Suppressor macrophage treated with lipopolysaccharide for 4 hours (primary cell): ENCODE measurements at places on chromosomes 1 and 21.

DNA sequence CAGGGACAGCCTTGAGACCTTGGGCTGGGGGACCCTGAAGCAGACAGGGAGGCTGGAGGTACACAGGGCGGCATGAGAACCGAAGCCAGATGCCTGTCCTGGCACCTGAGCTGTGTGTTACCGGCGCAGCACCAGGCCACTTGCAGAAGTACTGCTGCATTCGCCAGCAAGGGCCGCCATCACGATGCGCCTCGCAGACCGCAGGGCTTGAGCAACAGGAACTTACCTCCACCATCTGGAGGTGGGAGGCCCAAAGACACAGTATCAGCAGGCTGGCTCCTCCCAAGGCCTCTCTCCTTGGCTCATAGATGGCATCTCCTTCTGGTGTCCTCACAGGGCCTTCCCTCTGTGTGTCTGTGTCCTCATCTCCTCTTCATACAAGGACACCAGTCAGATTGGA, 90.1 kb downstream of the PRDM16 start:
- no peak for DNase-seq

GRCh38 chr1:204476563-204476962, 18.0 kb downstream of the PIK3C2B start:
- no peak for DNase-seq

- DNase-seq: no peak
Measured at GRCh38 chr1:65694933-65695332, 97.8 kb upstream of the PDE4B start.

GRCh38 chr1:183165456-183165855, 20.6 kb upstream of the LAMC2 start:
- DNase-seq: no peak

DNA sequence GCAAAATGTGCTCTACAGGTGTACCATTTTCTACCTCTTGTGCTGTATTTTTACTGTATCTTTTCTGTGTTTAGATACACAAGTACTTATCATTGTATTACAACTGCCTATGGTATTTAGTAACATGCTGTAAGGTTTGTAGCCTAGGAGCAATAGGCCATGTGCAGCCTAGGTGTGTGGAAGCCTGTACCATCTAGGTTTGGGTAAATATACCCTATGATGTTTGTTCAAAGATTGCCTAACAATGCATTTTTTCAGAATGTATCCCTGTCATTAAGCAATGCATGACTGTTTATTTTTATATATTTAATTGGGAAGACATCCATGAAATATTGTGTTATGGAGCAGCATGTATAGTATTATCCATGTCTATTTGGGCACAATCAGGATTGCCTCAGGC, 11.0 kb downstream of the ETV3L start:
- DNase-seq: no peak

DNA sequence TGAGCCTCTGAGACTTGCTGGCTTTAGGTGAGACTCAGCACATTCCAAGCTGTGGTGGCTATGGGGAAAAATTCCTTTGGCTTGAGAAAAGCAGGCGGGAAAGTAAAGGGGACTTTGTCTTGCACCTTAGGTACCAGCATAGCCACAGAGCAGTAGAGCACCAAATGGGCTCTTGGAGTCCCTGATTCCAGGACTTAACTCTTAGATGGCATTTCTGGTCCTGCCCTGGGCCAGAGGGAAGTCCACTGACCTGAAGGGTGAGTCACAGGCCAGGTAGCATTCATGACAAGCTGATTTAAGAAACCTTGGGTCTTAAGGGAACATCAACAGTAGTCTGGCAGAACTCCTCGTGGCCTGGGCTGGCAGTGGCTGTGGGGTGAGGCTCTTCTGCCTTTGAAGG, 344.7 kb downstream of the DUSP10 start:
- DNase-seq: no peak

DNA sequence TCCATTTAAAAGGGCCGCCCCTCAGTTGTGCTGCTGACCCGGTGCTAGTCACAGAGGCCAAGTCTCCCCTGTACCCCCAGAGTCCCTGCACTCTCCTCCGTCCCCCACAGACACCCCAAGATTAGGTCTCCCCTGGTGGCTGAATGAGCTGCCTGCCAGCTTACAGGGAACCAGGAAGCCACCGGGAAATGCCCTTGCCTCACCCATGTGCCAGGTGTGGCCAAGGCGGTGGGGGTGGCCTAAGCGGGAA, 32.7 kb downstream of the HSPG2 start:
- DNase-seq: no peak

DNA sequence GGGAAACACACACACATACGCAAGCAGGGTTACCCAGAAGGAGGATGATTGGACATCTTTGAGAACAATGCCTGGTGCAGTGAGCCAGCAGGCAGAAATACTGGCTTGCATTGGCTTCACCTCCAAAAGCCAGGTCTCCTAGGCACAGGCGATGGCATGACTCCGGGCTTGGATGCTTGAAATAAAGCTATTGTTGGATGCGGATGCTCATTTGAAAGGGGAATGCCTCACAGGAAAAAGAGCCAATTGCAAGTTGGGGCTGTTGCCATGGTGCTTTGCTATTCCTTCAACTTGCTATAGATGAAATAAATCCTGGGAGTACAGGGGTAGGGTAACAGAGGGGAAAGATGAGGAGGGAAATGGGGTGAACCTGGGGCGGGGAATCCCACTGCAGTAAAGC, 180.7 kb upstream of the SGIP1 start:
- no peak for DNase-seq

- DNase-seq: no peak
Measured at GRCh38 chr1:205950280-205950679, 7.0 kb upstream of the SLC26A9 start.

GRCh38 chr1:181092056-181092455, 3.6 kb downstream of the IER5 start:
- DNase-seq: no peak

DNA sequence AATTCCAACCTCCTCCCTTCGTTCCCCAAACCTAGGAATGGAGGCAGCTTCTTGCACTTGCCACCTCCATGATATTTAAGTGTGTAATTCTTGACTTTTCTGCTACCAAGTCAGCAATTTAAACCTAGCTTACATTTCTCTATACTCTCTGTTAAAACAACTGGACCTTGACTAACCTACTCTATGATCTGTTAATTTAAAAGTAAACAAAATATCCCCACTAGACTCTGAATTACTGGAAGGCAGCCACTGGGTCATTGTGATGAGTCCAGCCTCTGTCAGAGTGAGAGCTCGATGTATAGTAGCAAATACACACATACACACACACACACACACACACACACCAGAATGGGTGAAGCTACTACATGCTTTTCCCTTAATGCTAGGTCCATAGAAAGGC, 40.0 kb upstream of the DHCR24 start:
- DNase-seq: no peak

DNA sequence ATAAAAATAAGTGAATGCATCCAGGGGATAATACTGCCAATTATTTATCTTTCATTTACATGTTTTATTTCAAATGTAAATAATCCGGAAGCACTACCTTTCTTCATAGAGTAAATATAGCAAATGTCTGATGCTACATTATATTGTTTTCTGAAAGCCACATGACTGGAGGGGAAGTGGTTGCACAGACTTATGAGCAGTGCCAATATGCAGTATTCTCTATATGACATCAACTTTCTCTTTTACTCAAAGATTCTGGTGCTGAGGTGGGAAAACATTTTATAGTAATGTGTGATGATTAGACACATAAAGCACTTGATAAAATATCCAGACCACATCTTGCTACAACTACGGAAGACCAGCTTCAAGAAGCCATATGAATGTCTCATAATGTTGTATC, 314.7 kb downstream of the NEGR1 start:
- DNase-seq: peak; percentile 43

GRCh38 chr21:28135646-28136045, 857.0 kb downstream of the LTN1 start:
- peak; percentile 89 for DNase-seq

- no peak for DNase-seq
Measured at GRCh38 chr1:211607754-211608473, 29.0 kb upstream of the SLC30A1 start.

- DNase-seq: no peak
Measured at GRCh38 chr1:231122143-231122542, 39.7 kb upstream of the TRIM67 start.

- DNase-seq: peak; percentile 58
Measured at GRCh38 chr1:61604684-61605083, 120.3 kb downstream of the TM2D1 start.

- DNase-seq: no peak
Measured at GRCh38 chr1:27669876-27670275, 2.1 kb downstream of the IFI6 start.
